ENCODE measurements at places on chromosomes 12 and 14. TPM values are rescaled to one million over a fixed set of nuclear protein-coding genes. Genes with fewer than 3 reads are reported as not detected.

DNA sequence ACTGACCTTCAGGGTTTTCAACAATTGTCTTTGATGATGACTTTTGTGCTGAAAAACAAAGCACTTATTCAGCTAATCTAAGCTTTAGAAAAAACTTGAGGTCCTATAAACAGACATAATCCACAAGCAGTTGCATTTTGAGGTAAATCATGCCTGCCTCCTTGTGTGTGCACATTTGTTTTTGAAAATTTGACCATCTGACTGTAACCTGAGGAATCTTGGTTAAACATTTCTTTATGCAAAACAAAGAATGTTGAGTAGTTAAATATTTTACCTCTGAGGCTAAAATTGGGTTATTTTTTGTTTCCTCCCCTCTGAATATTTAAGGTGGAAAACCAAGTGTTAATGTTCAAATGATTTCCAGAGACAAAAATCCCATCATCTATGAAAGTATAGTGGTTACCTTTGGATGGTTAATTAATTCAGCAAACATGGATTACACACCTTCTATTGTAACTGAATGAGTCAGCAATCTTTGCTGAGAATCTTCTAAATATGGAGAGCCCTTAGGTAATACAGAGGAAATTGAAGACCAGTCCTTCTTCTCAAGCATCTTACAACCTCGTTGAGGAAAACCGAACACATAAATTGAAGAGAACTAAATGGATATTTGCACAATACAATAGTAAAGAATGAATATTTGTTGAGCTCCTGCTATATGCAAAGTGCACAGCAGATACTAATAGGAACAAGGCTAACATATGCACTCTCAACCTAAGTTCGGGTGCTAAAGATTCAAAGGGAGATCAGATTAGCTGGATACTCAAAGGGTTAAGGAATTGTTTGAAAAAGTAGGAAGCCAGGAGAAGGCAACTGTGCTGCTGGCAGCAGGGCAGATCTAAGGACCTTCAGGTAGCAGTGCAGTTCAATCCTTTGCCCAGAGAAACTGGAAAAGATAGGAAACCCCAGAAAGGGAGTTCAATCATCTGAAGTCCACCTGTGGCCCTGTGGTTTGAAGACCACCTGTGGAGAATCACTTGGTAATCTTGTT is 115.2 kb downstream of the BMP4 start:
- DNase-seq, result no peak

Gene IFI27L2
- polyA plus RNA-seq, result 31.1 TPM

DNA sequence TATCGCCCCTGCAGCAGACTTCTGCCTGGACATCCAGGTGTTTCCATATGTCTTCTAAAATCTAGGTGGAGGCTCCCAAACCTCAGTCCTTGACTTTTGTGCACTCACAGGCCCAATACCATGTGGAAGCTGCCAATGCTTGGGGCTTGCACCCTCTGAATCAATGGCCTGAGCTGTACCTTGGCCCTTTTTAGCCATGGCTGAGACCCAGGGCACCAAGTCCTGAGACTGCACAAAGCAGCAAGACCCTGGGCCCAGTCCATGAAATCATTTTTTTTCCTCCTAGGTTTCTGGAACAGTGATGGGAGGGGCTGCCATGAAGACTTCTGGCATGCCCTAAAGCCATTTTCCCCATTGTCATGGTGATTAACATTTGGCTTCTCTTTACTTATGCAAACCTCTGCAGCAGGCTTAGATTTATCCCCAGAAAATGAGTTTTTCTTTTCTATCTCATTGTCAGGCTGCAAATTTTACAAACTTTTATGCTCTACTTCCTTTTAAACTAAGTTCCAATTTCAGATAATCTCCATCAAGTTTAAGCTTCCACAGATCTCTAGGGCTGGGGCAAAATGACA is 1445.8 kb upstream of the FLRT2 start:
- no peak for DNase-seq

DNA sequence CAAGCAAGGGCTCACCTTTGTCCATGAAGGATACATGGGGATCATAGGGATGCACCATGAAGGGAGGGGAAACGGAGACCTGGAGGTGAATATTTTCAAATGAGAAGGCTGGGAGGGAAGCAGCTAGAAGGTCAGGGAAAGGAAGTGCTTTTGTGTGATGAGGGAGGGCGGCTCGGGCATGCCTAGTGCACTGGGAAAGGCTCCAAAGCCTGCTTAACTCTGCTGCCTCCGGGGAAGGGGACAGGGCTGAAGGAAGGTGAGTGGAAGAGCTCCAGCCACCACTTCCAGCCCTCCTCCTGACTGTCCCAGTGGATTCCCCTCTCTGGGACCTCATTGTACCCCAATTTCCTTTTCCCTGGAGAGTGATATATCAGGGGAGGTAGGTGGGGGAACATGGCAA is 149.4 kb upstream of the PRMT8 start:
- DNase-seq, result no peak

DNA sequence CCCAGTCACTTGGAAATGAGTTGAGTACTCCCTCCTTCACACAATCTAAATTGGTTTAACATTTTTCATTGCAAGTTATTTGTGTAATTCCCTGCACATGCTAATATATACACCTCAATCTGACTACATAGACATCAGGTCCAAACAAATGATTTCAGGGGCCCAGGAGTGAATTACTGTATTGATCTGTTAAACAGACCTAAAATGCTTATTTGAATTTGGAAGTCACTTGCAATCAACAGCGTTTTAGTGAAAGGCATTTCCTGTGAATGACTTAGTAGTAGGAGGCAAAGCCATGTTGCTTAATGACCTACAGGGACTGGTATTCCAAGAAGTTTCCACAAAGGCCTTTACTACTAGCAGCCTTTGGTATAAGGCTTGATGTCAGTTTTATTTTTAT is 22.6 kb upstream of the SLC15A5 start:
- no peak for DNase-seq

Gene KRT6A
- polyA plus RNA-seq, result 0.10 TPM

Gene PLD4
- polyA plus RNA-seq, result 1.7 TPM

Gene B4GALNT3
- 16.3 TPM for polyA plus RNA-seq

Gene IGF1
- 6.4 TPM for polyA plus RNA-seq

GRCh38 chr14:59028476-59029202 is 159.8 kb upstream of the DAAM1 start:
- peak; percentile 78 for DNase-seq

DNA sequence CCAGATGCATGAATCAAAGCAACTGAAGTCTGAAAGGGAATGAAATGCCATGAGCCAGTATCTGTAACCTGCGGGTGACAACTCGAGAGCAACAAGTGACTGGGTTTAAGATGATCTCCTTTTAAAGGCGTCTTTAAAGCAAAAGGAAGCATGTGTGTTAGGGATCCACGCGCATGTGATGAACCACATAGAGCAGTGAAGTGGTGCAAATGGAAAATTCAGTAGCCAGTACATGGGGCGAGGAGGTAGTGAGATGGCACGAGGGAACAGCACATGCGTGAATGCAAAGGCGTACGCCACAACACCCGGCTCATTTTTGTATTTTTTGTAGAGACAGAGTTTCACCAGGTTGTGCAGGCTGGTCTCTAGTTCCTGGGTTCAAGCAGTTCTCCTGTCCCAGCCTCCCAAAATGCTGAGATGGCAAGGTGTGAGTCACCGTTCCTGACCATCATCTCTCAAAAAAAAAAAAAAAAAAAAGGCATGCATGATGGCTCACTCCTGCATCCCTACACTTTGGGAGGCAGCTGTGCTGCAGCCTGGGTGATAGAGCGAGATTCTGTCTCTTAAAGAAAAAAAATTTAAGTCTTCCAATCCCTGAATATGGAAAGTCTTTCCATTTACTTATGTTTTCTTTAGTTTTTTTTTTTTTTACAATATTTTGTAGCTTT is 24.6 kb upstream of the BCL7A start:
- DNase-seq, result no peak

Gene SLC2A14
- polyA plus RNA-seq, result 0.55 TPM

DNA sequence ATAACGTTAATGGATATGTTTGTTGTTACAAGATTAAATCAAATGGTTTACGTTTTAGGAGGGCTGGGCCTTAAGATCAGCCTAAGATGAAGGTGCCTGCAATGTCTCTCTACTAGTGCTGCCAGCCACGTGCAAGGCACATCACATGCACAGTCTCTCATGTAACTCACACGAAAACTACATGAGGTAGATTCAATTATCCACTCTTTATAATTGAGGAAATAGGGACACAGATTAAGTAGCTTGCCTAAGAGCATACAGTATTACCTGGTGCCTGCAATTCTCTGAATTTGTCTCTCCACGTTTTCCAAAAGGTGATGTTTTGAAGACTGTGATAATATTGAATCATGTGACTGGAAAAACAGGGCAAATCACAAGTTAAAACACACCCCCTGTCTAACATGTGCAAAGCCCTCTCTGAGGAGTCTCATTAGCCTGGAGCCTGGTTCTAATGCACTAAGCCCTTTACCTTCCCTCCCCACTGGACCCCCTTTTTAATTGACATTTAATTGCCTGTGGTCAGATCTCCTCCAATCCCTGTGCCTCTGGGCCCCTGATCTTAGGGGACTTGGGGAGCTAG is 14.6 kb upstream of the ATP2A2 start:
- no peak for DNase-seq

Gene JPH4
- 10.1 TPM for polyA plus RNA-seq

DNA sequence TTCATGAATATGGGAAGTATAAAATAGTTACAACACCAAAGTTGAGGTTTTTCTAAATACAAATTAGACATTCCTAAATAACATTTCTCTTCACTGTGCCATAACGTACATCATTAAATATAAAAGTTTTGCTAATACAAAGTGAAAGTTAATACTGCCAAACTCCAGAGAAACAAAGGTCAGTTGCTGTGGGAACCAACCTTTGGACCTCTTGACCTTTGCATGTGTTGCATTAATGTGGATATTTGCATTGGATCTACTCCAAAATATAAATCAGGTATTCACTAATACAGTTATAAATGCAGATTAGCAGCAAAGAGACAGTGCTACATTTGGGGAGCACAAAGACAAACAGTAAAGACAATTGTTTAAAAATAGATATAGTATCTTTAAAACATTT is 366.0 kb upstream of the USP15 start:
- DNase-seq, result no peak
